ENCODE measurements at places on chromosomes 2 and 18.

DNA sequence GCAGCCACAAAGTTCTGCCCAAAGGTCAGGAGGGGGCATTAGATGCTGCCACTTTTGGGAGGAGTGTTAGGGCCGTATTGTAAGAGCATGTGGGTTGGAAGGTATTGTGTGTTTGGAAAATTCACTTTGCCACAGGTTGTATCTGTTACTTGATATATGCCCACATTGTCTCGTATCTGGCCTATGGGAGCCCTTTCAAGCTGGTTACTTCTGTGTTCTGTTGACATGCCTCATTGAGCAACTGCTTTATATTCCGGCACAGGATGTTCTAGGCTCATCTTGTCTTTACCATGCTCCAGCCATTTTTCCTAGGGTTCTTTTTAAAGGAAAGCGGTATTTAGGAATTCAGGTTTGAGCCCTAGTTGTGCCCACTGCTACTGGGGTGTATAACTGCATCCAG lies 6.0 kb downstream of the ADNP2 start:
- no peak for DNase-seq

DNA sequence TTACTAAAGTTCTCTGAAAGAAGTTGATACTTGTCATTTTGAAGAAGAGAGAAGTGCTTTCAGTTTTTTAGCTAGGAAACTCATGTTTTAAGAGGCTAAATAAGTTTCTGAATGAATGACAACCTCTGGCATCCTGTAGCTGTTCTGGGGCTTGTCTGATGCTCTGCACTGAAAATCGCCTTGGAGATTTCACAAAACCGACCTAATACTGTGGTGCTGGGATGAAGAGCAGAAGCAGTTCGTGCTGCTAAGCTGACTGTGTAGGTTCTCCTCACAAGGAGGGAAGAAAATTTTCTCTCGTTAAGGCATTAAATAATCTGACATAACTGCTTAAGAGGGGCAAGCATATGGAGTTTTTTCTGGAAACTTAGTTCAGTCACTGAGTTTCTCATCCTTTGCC lies 193.2 kb downstream of the LTBP1 start:
- no peak for DNase-seq

DNA sequence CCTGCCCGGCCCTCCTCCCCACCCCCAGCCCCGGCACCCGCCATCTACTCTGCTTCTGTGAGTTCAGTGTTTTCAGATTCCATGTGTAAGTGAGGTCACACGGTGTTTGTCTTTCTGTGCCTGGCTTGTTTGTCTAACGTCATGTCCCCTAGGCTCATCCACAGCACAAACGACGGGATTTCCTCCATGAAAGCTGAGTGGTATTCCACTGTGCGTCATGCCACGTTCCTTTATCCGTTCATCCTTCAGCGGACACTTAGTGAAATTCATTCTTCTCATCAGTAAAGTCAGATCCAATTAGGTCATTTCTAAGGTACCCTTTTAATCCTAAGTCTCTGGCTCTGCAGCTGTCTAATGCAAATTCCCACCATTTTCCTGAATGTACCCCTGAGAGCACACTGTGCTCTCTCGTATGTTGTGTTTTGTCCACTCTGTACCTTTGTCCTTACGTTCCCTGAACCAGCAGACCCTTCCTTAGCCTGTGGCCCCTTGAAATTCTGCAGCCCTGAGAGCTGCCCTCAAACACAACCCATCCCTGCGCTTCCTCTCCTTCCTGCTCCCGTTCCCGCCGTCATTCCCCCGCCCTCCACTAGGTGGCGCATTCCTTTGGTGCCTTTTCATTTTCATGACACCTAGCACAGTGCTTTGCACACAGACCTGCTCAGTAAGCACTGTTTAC lies 44.1 kb downstream of the TRAPPC12 start:
- no peak for DNase-seq

GRCh38 chr2:127143841-127144782 lies 37.2 kb upstream of the BIN1 start:
- DNase-seq, result no peak

DNA sequence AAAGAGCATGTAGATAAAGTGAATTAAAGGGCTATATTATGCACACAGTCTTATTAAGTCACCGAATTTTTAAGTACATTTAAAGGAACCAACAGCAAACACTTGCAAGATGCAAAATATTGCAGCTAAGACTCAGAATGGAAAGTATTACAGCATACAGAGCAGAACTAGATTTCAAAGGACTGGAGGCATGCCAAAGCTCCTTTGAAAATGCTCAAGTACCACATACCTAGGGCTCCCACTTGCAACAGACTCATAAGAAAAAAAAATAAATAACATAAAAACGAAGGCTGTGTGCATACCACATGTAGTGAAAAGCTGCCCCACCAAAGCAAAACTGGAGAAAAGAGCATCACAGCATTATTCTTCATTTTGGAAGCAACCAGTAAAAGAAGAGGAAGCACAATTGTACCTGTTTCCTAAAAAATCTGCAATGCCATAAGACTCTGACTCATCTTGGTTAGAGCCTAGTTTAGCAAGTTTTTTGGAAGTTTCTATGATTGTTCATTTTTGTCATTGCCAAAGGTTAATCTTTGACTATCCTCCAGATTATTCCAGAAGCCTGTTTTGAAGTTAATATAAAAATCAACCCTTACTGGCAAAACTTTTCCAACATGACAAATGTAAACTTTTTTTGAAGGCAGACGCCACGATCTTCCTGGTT lies 306.0 kb upstream of the COL3A1 start:
- DNase-seq, result no peak

DNA sequence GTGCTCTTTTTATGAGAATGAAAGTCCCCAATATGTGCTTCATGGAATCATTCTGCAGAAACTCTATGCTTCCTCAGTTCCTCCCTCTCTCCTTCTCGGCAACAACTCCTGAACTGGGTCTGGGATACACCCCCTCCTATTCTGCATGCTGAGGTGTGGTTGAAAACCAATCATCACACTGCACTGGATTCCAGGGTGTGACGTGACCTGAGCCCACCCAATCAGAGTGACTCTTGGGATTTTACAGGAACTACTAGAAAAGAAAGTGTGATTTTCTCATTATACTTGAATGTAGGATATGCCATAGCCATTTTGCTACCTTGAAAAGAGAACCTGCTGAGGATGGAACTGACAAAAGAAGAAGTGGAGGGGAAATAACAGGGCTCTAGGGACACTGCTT lies 36.3 kb downstream of the ACVR1 start:
- no peak for DNase-seq
